Left renal cortex interstitium (tissue), 4 donors: ENCODE measurements at places on chromosomes 11 and 22. TPM values are rescaled to one million over a fixed set of nuclear protein-coding genes. Genes with fewer than 3 reads are reported as not detected.

RIMBP3C gene
- 0.39 TPM for polyA plus RNA-seq

NFAM1 gene
- polyA plus RNA-seq, result 1.0 TPM

PGA5 gene
- polyA plus RNA-seq, result not detected

TSPAN4 gene
- polyA plus RNA-seq, result 94.9 TPM

DGCR6L gene
- polyA plus RNA-seq, result 50.6 TPM

FGF3 gene
- not detected for polyA plus RNA-seq

NPAS4 gene
- polyA plus RNA-seq, result 0.14 TPM

SERPIND1 gene
- polyA plus RNA-seq, result 2.2 TPM

APOBEC3H gene
- polyA plus RNA-seq, result 0.24 TPM

CBX6 gene
- 35.9 TPM for polyA plus RNA-seq

WNT7B gene
- 10.1 TPM for polyA plus RNA-seq

TMEM191C gene
- 2.3 TPM for polyA plus RNA-seq

TMPRSS6 gene
- polyA plus RNA-seq, result 0.35 TPM

CYP2D6 gene
- 1.8 TPM for polyA plus RNA-seq

MS4A4A gene
- 6.8 TPM for polyA plus RNA-seq

OR5B21 gene
- polyA plus RNA-seq, result not detected

GLYAT gene
- polyA plus RNA-seq, result 160 TPM

CEND1 gene
- polyA plus RNA-seq, result 1.3 TPM

FREY1 gene
- polyA plus RNA-seq, result not detected

PI4KA gene
- 105 TPM for polyA plus RNA-seq

KCNJ1 gene
- polyA plus RNA-seq, result 68.9 TPM

NCF4 gene
- polyA plus RNA-seq, result 1.9 TPM

LGALS1 gene
- 614 TPM for polyA plus RNA-seq

HEPN1 gene
- 1.3 TPM for polyA plus RNA-seq

ADM2 gene
- polyA plus RNA-seq, result 6.8 TPM
